ENCODE measurements at places on chromosomes 2 and 18. TPM values are rescaled to one million over a fixed set of nuclear protein-coding genes. Genes with fewer than 3 reads are reported as not detected.

Gene REG3G
- total RNA-seq, result not detected

Gene UGT1A5
- not detected for total RNA-seq

Gene ADAM23
- 3.1 TPM for total RNA-seq

Gene REG1B
- not detected for total RNA-seq

Gene B4GALT6
- 0.48 TPM for total RNA-seq

GRCh38 chr2:16005816-16006536, 65.6 kb downstream of the MYCN start:
- peaks cover 2% of the 10 kb centered on the region for H3K27me3 ChIP-seq
- peak overlapping the region; percentile 37 for H3K27ac ChIP-seq
- H3K4me1 ChIP-seq, result no peaks in the 10 kb centered on the region
- DNase-seq, result no peak

GRCh38 chr2:230418341-230419016, 2.5 kb downstream of the SP100 start:
- peak overlapping the region; percentile 75 for H3K27ac ChIP-seq
- peaks cover 49% of the 10 kb centered on the region for H3K36me3 ChIP-seq
- H3K4me3 ChIP-seq, result peak overlapping the region; percentile 98
- H3K4me1 ChIP-seq, result peaks cover 55% of the 10 kb centered on the region
- no peak for DNase-seq
- no peaks in the 10 kb centered on the region for H3K27me3 ChIP-seq

GRCh38 chr18:68498636-68499035, 216.3 kb downstream of the TMX3 start:
- H3K27ac ChIP-seq, result no peak overlapping the region
- peaks cover 2% of the 10 kb centered on the region for H3K27me3 ChIP-seq
- H3K36me3 ChIP-seq, result no peaks in the 10 kb centered on the region

- H3K27me3 ChIP-seq, result peaks cover 17% of the 10 kb centered on the region
- no peaks in the 10 kb centered on the region for H3K36me3 ChIP-seq
- H3K4me3 ChIP-seq, result no peak overlapping the region
- DNase-seq, result no peak
- no peak overlapping the region for H3K27ac ChIP-seq
- H3K4me1 ChIP-seq, result peaks cover 4% of the 10 kb centered on the region
Observed at GRCh38 chr18:9762526-9762925, 54.4 kb downstream of the RAB31 start.

DNA sequence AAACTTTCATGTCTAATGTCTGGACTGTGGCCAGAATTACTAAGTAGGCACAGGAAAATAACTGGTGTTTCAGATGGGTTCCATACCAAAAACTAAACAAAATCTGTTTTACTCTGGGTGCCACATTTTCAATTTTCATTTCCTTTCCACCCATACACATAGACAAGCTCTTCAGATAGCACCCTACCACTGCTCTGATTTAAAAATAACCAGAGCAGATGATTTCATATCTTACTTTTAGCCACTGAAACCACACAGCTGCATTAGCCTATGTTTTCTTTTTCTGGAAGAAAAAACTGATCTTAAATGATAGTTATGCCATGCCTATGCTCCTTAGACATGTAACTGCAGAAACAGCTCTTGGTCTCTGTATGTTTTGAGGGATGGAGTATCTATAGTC, 647.6 kb downstream of the CPS1 start:
- no peak overlapping the region for H3K4me3 ChIP-seq
- H3K36me3 ChIP-seq, result no peaks in the 10 kb centered on the region
- no peak for DNase-seq
- H3K27me3 ChIP-seq, result no peaks in the 10 kb centered on the region
- H3K4me1 ChIP-seq, result no peaks in the 10 kb centered on the region

- no peaks in the 10 kb centered on the region for H3K36me3 ChIP-seq
- no peak overlapping the region for H3K27ac ChIP-seq
- H3K4me3 ChIP-seq, result no peak overlapping the region
- no peak for DNase-seq
Observed at GRCh38 chr2:23066686-23067085, 318.3 kb upstream of the KLHL29 start.

DNA sequence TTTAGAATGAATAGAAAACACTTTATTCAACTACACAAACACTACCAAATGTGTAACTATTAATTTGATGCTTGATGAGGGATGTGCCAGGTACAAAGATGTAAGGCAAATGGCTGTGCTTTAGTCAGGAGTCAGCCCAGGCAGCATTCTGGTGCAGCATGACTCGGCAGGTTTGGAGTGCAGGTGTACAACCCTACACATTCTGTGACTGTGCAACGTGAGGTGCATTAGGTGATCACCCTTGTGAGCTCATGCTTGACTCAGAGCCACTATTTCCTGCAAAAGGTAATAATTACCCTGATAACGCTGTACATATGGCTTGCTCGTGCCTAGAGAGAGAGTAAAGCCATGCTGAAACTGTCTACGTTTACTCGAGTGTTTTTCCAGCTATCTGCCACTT, 288.7 kb upstream of the DSEL start:
- no peak overlapping the region for H3K27ac ChIP-seq
- no peak overlapping the region for H3K4me3 ChIP-seq
- no peaks in the 10 kb centered on the region for H3K27me3 ChIP-seq

GRCh38 chr2:107824451-107825205, 2.1 kb upstream of the RGPD4 start:
- H3K27ac ChIP-seq, result no peak overlapping the region
- no peaks in the 10 kb centered on the region for H3K4me1 ChIP-seq
- H3K36me3 ChIP-seq, result no peaks in the 10 kb centered on the region
- H3K27me3 ChIP-seq, result no peaks in the 10 kb centered on the region

- peaks cover 2% of the 10 kb centered on the region for H3K4me1 ChIP-seq
- no peaks in the 10 kb centered on the region for H3K36me3 ChIP-seq
- no peak for DNase-seq
- H3K27me3 ChIP-seq, result peaks cover 9% of the 10 kb centered on the region
- H3K4me3 ChIP-seq, result no peak overlapping the region
Observed at GRCh38 chr2:158202161-158202815, 100.6 kb downstream of the UPP2 start.

DNA sequence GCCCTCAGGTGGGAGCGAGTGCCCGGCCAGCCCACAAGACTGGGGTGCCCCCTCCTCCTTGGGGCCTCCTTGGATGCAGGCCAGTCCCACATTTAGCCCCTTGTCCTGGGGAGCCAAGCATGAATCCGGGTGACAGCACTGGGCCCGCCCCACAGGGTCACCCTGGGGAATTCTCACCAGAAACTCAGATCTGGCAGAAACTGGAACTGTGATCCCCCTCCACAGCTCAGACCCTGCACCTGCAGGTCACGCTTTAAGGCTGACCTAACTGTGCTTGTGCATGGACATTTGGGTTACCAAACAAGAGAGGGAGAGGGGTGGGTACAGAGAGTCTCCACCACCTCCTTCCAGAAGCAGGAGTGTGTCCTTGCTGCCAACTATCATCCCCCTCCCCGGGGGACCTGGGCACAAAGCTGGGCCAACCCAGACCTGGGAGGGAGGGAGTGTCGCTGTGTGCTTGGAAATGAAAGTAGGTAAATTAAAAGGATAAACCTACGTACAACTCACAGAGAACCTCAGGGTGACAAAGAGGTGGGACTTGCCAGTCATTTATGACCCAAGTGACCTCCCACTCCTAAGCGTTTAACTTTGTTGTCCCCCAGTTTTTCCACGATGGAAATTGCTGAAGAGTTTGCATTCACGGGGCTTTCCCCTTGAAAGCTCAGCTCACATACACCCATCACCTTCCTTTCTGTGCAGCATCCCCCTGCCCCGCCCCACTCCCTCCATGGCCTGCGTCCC, 9.1 kb downstream of the ITM2C start:
- H3K27me3 ChIP-seq, result peaks cover 1% of the 10 kb centered on the region
- H3K36me3 ChIP-seq, result peaks cover 23% of the 10 kb centered on the region
- H3K4me1 ChIP-seq, result peaks cover 41% of the 10 kb centered on the region
- no peak for DNase-seq
- no peak overlapping the region for H3K27ac ChIP-seq
- H3K4me3 ChIP-seq, result no peak overlapping the region

GRCh38 chr18:28013066-28013465, 163.9 kb downstream of the CDH2 start:
- H3K4me3 ChIP-seq, result no peak overlapping the region
- no peaks in the 10 kb centered on the region for H3K27me3 ChIP-seq
- H3K36me3 ChIP-seq, result no peaks in the 10 kb centered on the region
- no peak overlapping the region for H3K27ac ChIP-seq
- DNase-seq, result no peak

- peaks cover 29% of the 10 kb centered on the region for H3K4me1 ChIP-seq
- peaks cover 9% of the 10 kb centered on the region for H3K27me3 ChIP-seq
- peak overlapping the region; percentile 44 for H3K4me3 ChIP-seq
- no peak overlapping the region for H3K27ac ChIP-seq
Observed at GRCh38 chr2:101517758-101518271, 42.9 kb upstream of the RFX8 start.

DNA sequence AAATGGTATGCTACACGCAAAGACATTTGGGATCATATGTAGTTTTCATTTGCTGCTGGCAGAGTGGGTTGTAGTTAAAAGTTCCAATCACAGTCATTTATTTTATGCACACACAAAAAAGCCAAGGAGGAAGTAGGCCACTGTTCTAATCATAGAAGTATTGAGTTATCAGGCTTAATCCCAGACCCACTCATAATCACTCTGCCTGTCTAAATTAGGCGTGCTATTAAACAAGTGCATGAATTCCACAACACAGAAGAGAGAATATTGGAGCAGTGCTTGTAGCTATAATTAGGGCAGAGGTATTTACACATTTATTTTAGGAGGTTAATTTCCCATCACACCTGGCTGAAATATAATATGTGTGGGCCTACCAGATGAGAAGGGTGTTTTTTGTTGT, 65.7 kb upstream of the FIGN start:
- H3K27me3 ChIP-seq, result no peaks in the 10 kb centered on the region
- no peak overlapping the region for H3K4me3 ChIP-seq
- DNase-seq, result no peak
- no peaks in the 10 kb centered on the region for H3K4me1 ChIP-seq
- H3K36me3 ChIP-seq, result no peaks in the 10 kb centered on the region

DNA sequence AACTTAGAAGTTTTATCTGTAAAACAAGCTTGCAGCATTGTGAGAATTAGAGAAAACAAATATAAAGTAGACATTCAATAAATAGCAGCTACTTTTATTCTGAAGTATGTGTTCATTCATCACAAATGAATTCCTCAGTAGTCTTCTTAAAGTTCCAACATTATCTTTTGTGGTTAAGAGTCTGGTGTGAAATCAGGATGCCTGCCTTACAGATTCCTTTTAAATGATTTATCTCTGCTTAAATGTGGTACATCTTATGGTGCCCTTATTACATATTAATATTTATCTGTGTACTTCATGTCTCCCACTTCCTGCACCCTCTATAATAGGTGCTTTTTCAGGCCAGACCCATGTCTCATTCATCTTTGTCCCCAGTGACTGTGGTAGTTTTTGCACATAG, 595.0 kb downstream of the STK39 start:
- no peaks in the 10 kb centered on the region for H3K27me3 ChIP-seq
- no peak overlapping the region for H3K27ac ChIP-seq

GRCh38 chr2:134336352-134336751, 82.5 kb downstream of the MGAT5 start:
- no peaks in the 10 kb centered on the region for H3K27me3 ChIP-seq
- no peak for DNase-seq
- peaks cover 7% of the 10 kb centered on the region for H3K4me1 ChIP-seq
- peaks cover 28% of the 10 kb centered on the region for H3K36me3 ChIP-seq

DNA sequence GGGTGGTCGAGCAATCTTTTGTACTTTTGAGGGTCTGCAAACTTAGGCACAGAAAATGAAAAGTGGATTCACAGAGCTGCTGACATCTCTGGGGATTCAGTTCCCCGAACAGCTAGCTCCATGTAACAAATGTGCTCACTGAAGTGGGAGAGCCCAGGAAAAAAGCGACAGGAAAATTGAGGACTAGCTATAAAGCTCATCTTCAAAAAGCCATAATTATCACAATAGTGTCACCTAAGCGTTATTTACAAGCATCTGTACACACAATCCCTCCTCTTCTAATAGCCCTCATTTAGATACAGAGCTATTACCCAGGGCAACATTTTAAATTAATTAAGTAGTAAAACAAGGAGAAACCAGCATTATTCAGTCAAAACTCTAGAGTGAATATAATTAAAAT, 36.1 kb downstream of the RNF152 start:
- DNase-seq, result no peak
- H3K36me3 ChIP-seq, result no peaks in the 10 kb centered on the region
- H3K27ac ChIP-seq, result no peak overlapping the region
- H3K4me3 ChIP-seq, result no peak overlapping the region

DNA sequence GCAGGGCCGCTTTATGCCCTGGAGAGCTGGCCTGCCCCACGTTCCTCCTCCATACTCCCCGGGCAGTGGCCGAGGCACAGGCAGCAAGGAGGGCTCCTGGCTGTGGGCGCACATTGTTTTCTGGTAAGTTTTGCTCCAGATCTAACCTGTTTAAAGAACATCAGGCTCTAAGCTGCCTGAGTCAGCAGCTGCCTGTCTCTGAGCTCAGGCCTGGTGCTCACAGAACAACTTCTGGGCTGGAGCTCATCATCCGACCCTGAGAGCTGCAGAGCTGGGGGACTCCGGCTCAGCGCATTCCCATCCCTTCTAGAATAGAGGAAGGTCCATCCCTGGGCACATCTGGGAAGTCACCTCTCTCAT, 54.5 kb upstream of the PXDN start:
- H3K27me3 ChIP-seq, result no peaks in the 10 kb centered on the region
- no peak overlapping the region for H3K4me3 ChIP-seq
- H3K4me1 ChIP-seq, result peaks cover 4% of the 10 kb centered on the region
- DNase-seq, result no peak
- H3K36me3 ChIP-seq, result no peaks in the 10 kb centered on the region

GRCh38 chr2:82481207-82481606, 1977.9 kb downstream of the SUCLG1 start:
- DNase-seq, result no peak
- H3K27ac ChIP-seq, result no peak overlapping the region
- H3K4me1 ChIP-seq, result no peaks in the 10 kb centered on the region
- no peaks in the 10 kb centered on the region for H3K27me3 ChIP-seq
- H3K36me3 ChIP-seq, result no peaks in the 10 kb centered on the region

DNA sequence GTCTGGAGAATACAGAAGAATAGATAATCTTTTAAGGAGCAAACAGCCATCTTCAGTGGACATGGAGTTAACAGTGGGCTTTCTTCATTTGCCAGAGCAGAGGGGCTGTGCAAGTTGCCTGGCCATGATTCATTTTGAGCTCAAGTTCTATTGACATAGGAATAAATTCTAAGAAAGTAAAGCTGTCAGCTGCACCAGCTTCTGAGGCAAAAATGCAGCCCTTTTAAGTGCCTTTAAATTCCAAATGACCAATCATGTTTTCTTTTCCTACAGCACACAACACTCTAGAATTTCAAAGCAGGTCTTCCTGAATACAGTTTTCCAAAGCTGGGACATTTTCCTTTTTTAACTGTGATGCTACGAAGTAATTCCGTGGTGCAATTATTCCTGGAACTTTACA, 246.4 kb upstream of the NT5C1B start:
- no peak overlapping the region for H3K27ac ChIP-seq
- DNase-seq, result no peak
- no peaks in the 10 kb centered on the region for H3K27me3 ChIP-seq
- no peak overlapping the region for H3K4me3 ChIP-seq
- no peaks in the 10 kb centered on the region for H3K36me3 ChIP-seq

GRCh38 chr2:144912206-144912605, 392.3 kb upstream of the ZEB2 start:
- no peaks in the 10 kb centered on the region for H3K27me3 ChIP-seq
- no peak overlapping the region for H3K27ac ChIP-seq
- peaks cover 2% of the 10 kb centered on the region for H3K4me1 ChIP-seq
- no peak overlapping the region for H3K4me3 ChIP-seq

GRCh38 chr2:8452296-8452695, 229.6 kb upstream of the ID2 start:
- no peak overlapping the region for H3K27ac ChIP-seq
- H3K36me3 ChIP-seq, result peaks cover 14% of the 10 kb centered on the region
- peaks cover 27% of the 10 kb centered on the region for H3K4me1 ChIP-seq

All from activated naive CD8-positive, alpha-beta T cell treated with anti-CD3 and anti-CD28 coated beads, Interleukin-2, amount 10 ng/mL, durations not matched to agents 7 days and 5 days (primary cell).